Pons (tissue), 1 donor: ENCODE measurements at places on chromosomes 12 and 14.
A peak's percentile ranks its signal among the peaks of the same experiment; 100 is the strongest.

- DNase-seq = no peak
These were observed 1353.0 kb upstream of the SEL1L start for GRCh38 chr14:82886670-82887069.

GRCh38 chr14:52253503-52253902 is 14.0 kb upstream of the PTGDR start:
- DNase-seq = no peak

DNA sequence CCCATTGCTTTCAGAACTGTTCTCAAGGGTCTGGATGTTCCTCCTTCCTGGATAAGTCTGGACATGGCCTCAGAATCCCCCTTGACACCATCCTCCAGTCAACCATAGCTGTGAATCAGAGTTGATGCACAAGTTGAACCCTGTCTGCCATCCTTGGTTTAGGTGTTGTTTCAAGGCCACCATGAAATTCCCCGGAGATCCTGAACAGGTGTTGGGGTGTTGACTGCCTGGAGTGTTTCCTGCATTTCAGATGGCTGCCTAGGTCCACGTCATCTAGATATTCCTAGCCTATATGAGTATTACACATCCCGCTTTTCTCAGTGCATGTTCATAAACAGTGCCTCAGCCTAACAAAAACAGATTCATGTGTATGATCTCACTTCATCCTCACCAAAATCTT is 86.7 kb upstream of the PWP1 start:
- DNase-seq = no peak

DNA sequence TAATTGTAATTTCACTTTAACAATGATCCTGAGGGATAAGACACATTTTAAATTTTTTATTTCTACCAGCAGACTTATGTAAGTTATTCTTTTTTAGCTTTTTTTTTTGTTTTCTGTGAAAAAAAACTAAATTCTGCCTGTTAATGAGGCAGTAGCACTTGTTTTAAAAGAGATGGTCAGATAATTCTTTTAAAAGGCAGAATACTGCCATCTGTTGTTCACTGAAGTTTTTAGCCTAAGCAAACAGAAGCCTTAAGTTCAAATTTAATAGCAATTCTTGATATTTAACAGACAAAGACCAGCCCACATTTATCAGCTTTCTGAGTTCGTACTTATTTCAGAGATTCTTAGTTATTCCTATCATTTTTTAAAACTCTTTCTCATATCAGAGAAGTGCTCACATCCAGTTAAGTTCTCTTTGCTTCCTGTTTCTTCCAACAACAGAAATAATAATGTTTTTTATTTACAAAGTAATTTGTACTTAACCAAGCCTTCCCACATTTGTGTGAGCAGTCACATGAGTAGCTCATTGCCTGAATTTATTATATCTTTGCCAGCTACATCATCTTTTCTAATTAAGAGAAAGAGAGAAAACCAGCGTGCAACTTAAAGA is 93.4 kb upstream of the SLCO1C1 start:
- DNase-seq = peak; percentile 84

- DNase-seq = no peak
These were observed 53.4 kb upstream of the KRR1 start for GRCh38 chr12:75564852-75565251.

DNA sequence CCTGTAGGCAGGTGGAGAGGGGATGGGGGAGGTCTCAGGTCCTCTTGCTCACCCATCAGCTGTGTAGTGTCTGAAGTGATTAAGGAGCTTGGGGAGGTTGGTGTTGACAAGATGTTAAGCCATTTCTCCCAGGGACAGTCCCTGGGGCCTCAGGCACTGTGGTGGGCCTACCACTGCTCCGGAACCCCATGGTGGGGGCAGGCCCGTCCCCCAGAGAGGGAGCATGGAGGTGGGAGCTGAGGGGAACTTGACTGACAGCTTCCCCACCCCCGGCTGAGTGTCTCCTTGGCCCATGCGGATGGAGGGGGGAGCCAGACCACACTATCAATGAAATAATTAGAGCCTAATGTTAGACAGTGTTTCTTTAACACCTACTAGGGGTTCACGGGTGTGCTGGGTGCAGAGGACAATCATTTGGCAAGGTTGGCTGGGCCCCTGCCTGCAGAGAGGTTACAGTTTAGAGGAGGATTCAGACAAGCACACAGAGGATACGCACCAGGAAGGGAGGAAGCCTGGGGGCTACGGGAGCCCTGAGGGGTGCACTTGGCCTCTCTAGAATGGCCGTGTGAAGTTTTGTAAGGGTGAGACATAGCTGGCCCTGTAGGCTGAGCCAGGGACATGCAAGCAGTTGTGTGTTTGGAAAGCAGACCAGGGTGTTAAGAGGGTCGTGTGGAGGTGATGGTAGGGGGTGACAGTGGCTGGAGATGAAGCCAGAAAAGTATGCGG is 19.3 kb upstream of the KRT80 start:
- no peak for DNase-seq

GRCh38 chr12:130286741-130287440 is 50.8 kb upstream of the PIWIL1 start:
- no peak for DNase-seq

- peak; percentile 20 for DNase-seq
These were observed 463.6 kb upstream of the MIS18BP1 start for GRCh38 chr14:45716572-45716971.

DNA sequence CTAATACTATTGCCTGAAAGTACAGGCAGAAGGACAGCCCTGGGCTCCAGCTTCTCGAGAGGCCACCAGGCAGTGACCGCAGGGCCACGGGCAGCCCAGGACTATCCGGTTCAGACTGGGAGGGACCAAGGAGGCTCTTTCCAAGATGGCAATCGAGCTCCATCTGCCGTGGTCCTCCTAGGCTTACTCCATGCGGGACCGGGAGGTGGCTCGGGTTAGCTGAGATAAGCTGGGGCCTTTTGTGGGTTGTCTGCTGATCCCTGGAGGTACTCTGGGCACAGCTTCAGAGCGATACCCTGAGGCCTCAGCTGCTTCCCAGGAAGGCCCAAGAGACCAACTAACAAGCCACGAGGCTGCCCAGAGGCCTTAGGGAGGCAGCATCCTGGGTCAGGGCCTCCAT is 33.1 kb downstream of the SNRNP35 start:
- DNase-seq = no peak

- DNase-seq = no peak
These were observed 78.1 kb upstream of the PELI2 start for GRCh38 chr14:56040121-56040520.

DNA sequence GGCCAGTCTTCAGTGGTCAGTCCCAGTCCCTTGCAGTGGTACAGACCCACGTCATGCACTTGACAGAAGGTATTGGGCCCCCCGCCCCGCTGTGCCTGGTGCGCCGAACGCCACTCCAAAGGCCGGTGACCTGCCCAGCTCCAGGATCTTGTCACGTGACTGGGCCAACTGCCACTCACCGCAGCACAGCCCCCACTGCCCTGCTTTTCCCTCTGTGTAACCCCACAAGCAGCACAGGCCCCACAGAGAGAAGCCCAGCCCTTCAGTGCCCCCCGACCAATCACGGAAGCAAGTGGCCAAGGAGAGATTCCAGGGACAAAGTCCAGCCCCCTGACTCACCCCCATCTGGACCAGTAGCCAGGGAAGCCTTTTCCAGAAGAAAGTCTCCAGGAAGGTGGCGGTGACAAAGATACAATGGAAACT is 498 bp downstream of the GPR132 start:
- DNase-seq = no peak

DNA sequence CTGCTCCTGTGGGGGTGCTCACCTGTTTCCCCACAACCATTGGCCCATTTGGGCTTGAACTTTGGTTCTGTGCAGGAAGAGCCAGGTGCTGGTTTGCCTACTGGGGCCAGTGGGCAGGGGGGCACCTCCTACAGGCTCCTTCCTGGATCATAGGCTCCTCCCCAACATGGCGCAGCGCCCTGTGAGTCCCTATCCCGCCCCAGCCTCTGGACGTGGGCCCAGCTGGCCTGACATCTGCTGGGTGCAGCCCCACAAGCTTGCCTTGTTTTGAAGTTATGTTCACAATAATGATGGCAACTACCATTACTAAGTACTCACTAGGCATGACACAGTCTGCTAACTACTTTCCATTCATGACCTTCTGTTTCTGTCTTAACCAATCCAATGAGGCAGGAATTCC is 147.8 kb downstream of the RBM19 start:
- DNase-seq = peak; percentile 56

DNA sequence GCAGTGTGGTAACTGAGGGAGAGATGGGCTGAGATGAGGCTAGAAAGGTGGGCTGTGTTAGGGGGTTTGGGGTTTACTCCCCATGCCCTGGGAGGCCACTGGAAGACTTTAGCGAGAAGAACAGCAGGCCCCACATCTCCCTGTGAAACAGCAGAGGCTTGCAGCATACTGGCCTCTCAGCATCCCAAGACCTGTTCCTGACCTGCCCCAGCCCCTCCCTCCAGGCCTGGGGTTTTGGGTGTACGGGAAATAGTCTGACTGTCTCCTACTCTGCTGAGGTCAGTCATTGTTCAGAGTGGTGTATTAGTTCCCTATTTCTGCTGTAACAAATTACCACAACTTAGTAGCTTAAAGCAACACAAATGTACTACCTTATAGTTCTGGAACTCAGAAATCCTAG is 103.5 kb upstream of the HIF1A start:
- DNase-seq = no peak

- no peak for DNase-seq
These were observed 127.8 kb downstream of the ANO2 start for GRCh38 chr12:5817246-5817645.

DNA sequence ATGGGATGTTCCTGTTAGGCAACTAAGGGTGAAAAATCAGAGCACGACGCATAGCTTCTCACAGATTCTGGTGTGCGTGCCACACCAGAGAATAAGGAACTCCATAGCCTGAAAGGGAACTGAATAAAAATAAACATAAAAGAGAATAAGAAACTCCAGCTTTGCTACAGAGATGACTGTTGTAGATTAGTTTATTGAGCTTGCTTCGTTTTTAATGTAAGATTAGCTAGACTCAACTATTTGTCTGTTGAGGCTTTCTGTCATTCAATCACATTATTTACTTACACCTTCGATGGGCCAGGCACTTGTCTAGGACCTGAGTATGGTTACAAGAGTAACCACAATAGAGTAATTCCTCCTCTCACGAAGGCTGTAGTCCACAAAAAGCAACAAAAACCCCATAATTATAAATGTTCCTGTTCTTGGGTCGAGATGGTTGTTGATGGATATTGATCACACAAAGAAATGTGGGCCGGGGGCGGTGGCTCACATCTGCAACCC is 807 bp upstream of the ZCCHC8 start:
- DNase-seq = no peak

DNA sequence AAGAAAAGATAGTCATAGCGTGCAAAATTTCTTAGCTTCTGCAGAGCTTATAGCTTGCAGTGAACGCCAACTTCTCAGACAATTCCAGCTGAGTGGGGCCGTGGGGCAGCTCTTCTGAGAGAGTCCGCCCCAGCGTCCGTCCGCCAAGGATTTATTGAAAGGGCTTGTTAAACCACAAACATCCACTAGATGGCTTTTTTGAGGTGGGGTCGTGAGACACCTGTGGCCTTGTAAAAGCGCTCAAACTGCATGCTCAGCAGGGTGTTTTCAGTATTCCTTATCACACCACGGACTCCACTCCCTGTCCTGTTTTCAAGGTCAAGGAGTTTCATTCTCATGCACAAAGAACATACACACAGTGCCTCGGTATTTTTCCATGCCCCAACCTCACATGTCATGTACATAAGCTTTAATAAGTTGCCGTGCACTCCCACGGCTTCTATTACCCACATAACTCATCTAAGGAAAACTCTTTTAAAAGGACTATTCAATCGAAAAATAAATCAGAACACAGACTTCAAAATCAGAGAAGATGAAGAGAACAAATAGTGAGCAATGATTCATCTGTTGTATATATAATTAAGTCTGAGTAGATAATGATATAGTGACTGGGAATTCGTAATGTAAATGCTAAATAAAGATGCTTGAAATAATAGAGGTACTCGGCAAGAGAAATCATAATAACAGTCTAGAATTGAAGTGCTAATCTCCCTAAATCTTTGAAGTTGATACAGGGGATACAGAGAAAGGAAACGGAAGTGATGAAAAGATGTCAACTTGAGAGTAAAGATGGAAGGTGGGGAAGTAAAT is 46.7 kb downstream of the WBP11 start:
- no peak for DNase-seq

DNA sequence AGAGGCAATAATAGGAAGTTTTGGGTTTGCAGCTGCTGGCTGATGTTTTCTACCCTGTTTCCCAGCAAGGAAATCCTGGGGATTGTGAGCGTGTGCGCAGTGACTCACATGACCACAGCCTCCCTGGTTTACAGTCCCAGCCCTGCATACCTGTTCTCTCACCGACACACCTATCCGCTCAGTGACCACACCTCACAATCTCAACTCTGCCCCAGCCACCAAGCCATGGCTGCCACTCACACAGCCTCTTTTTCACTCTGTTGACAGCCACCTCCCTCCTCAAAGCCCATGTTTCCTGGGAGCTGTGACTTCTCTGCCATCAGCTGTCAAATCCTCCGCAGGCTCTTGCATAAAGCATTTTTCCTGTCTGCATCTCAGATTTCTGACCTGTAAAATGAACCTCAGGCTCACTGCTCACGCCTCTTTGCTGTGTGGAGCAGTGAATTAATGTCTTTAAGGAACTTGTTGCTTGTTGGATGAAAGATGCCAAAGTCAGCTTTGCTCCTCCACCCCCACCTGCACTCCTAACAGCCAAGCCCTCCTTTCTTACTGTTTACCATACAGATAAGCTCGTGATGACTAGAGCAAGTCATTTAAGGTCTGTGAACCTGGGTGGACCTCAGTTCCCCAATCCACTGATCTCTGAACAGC is 43.5 kb downstream of the B4GALNT3 start:
- no peak for DNase-seq

DNA sequence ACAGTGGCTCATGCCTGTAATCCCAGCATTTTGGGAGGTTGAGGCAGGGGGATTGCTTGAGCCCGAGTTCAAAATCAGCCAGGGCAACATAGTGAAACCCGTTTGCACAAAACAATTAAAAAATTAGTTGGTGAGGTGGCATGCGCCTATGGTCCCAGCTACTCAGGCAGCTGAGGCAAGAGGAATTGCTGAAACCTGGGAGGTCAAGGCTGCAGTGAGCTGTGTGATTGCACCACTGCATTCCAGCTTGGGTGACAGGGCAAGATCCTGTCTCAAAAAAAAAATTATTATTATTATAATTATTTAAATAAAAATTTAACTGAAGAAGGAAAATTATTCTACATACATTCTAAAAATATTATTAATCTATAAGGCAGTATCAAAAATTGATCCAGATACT is 164.1 kb downstream of the ITPR2 start:
- no peak for DNase-seq

GRCh38 chr14:20830831-20831230 is 28.2 kb upstream of the RNASE1 start:
- no peak for DNase-seq

GRCh38 chr14:75401361-75401760 is 26.5 kb upstream of the JDP2 start:
- DNase-seq = no peak

- peak; percentile 28 for DNase-seq
These were observed 297.5 kb upstream of the SOX5 start for GRCh38 chr12:24246934-24247333.

- DNase-seq = no peak
These were observed 11.3 kb upstream of the TBX3 start for GRCh38 chr12:114695305-114695592.

- no peak for DNase-seq
These were observed 72.3 kb downstream of the CRADD start for GRCh38 chr12:93749515-93749914.

GRCh38 chr12:47218191-47218654 is 138.5 kb upstream of the AMIGO2 start:
- DNase-seq = peak; percentile 30

- DNase-seq = peak; percentile 49
These were observed 1.1 kb upstream of the HEBP1 start for GRCh38 chr12:13000925-13001774.

GRCh38 chr12:100795174-100795799 is 711 bp downstream of the ANO4 start:
- DNase-seq = peak; percentile 44

- DNase-seq = no peak
These were observed 52.7 kb downstream of the PTGER2 start for GRCh38 chr14:52366796-52367315.
